Left kidney (tissue), 8 donors: ENCODE measurements at places on chromosomes 1 and 21. TPM values are rescaled to one million over a fixed set of nuclear protein-coding genes. Genes with fewer than 3 reads are reported as not detected.

The LYPLAL1 gene
- polyA plus RNA-seq: 62.3 TPM

The CBR1 gene
- 57.6 TPM for polyA plus RNA-seq

The EFCAB14 gene
- 109 TPM for polyA plus RNA-seq

The SPRR1A gene
- not detected for polyA plus RNA-seq

The LINGO4 gene
- not detected for polyA plus RNA-seq

The CFAP126 gene
- polyA plus RNA-seq: 15.2 TPM

The TEDDM1 gene
- polyA plus RNA-seq: 0.20 TPM

The PRKAB2 gene
- polyA plus RNA-seq: 28.7 TPM

The VASH2 gene
- polyA plus RNA-seq: 27.2 TPM

The PDC gene
- polyA plus RNA-seq: 0.35 TPM

The NUF2 gene
- polyA plus RNA-seq: 45.3 TPM

DNA sequence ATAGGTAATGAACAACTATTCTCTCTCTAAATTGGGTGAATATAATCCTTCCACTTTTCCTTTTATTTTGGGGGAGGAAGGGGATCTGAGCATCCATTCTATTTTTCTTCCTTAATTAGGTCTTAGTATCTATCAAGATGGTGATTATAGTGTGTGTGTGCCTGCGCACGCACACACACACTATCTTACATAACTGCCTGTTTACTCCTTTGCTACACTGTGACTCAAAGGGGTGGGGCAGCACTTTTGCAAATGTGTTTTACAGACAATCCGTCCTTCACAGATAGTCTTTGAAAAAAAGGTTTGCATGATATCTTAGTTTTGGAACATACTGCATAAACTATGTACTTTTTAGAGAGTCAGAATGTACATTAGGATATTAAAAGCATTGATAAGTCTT, 191.5 kb downstream of the SDCCAG8 start:
- DNase-seq: no peak

- no peak for DNase-seq
These were observed 6.3 kb downstream of the EXTL1 start for GRCh38 chr1:26027716-26028489.

DNA sequence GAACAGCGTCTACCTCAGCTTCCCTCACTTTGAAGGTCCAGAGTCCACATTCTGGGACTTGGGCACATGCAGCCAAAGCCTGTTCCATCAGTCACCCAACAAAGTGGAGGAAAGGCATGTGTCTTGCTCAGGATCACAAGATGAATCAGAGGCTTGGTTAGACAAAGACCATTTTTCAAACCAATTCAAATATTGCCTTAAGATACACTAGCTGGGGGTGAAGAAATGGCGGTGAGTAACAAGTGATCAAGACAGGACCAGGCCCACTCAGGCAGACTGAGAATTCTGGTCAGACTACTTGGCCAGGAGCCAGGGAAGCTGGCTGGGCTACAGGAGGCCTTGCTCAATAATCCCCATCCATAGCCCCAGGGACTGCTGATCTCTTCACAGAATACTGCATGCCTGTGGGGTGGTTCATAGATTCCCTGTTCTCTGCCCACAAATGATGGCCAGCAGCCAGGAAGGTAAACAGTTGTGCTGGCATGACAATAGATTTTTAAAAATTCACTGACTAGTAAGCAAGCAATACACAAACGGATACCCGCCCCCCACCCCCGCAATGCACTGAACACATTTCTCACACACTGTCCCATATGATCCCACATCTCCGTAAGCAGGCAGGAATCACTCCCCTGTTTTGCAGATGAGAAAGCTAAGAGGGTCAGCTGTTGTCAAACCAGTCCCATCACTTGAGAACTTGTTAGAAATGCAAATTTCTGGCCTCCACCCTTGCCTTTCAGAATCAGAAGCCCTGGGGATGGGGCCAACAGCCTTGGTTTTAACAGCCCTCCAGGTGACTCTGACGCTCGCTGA, 27.2 kb downstream of the ERI3 start:
- no peak for DNase-seq

- no peak for DNase-seq
These were observed 251.8 kb upstream of the USP24 start for GRCh38 chr1:55466921-55467320.

DNA sequence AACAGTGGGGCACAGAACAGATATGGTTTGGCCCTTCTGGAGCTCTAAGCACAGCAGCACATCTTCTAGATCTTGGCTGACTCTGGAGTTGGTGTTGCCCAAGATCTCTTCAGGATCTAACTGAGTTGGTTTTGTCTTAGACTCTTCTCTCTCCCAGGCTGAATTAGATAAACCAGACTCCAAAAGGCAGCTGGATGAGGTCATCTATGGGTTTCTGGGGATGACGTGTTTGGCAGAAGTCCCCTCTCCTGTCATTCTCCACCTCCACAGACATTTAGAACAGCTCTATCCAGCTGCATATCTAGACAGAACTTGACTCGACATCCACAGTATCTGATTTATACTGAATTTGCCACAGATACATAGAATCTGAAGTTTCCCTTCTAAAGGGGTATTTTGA, 75.3 kb downstream of the ST6GALNAC5 start:
- no peak for DNase-seq

DNA sequence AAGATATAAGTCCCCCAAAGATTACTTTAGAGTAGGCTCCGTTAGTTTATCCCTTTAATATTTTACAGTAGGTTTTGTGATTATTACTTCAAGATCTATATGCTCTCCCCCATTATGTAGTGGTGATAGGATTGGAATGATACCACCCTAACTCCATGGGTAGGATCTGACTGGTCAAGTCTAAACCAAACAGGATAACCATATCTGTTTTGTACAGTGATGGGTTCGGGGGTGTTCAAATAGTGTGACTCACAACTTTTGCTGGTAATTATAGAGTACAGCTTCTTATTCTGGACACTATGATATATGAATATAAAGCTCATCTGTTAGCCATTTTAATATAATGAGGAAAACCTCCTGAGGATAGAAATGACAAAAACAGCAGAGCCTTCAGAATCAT, 85.8 kb upstream of the GFI1 start:
- no peak for DNase-seq

DNA sequence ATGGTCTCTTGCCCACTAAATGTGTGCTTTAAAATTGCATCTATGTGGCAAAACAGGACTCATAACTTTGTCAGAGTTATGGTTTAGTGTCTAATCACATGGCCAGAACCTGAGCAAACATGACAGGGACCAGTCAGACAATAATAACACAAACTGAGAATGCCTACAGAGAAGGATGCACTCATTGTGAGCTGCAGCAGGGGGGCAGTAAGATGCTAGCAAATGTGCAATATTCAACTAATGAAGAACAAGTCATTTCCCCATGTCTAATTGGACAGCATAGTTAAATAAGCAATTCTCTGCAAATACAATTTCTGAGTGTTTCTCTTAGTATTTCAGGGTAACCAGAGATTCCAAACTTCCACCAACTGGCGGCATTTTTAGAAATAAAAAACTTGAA, 30.8 kb downstream of the SPAG17 start:
- DNase-seq: no peak

GRCh38 chr1:25858906-25859789, at the start of gene AUNIP:
Gene AUNIP (minus strand): TSS chr1:25859457. CDS start chr1:25859357, 100 bp downstream.
- DNase-seq: peak; percentile 86

DNA sequence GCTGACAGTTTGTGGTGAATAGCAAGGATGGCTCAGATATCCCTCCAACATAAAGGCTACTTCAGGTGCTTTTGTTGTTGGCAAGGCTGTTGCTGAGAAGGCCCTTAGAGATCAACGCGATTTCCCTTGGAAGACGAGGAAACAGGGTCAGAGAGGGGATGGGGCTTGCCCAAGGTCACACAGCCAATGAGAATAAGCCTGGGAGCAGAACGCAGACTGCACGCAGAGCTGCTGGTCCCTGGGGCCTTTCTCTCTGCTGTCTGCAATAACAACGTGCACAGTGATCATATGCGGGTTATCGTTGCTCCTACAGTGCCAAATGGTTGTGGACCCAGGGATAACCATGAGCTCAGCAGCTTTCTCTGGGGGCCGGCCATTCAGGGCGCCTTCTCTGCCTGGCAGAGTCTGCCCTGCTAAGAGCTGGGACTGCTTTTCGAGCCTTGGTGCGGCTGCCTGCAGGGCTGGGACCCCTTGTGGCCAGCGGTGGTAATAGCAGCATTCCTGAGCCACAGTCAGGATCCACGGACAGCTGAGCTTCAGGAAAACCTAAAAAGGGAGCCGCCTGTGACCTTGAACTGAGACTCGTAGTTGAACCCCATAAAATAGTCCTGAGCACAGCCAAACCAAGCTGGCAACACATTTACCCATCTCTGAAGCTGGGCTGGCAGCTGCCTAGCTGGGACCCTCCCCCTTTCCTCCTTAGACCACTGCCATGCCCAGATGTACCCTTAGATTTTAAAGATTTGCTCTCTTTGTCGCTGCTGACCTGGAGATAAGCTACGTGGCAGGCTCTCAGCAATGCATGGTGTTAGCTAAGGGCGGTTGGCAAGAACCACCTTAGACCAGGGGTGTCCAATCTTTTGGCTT, 39.8 kb downstream of the HTR6 start:
- peak; percentile 58 for DNase-seq

GRCh38 chr1:110211496-110212168, 1.5 kb downstream of the KCNC4 start:
- DNase-seq: no peak

GRCh38 chr21:40546647-40547046, 300.3 kb downstream of the DSCAM start:
- no peak for DNase-seq

GRCh38 chr1:243991650-243992049, 59.4 kb upstream of the ZBTB18 start:
- no peak for DNase-seq

GRCh38 chr21:26120828-26121227, 49.7 kb downstream of the APP start:
- no peak for DNase-seq

DNA sequence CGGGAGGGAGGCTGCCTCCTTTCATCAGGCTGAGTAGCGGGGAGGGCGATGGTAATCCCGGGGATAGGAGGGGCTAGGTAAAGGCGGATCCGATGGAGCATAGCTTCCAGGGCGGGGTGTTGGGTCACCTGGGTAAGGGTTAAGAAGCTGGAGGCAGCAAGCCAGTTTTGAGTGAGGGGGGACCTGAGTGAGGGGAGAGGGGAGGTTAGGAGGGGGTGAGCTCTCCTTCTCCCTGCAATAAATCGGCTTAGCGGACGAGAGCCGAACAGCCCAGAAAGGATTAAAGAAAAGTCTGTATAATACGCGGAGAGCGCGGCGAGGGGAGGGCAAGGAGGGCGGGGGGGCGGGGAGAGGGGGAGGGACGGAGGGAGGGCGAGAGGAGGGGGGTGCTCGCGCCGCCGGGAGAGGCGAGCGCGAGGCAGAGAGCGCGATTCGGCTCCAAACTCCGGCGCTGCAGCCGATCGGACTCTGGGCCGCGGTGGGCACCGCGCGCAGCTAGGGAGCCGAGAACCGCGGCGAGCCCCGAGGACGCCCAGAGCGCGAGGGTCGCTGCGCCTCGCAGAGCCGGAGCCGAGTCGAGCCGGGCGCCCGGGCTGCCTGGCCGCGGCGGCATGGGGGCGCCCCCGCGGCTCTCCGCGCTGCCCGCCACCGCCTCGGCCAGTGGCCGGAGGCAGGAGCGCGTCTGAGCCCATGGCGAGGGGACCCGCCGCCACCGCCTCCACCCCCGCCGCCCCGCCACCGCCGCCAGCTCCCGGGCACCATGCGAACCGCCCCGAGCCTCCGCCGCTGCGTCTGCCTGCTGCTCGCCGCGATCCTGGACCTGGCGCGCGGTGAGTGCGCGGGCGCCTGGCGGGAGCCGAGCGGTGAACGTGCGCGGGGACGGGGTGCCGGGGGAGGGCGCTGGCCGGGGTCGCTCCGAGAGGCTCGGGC, at the start of gene IGSF21:
Gene IGSF21, plus strand, starts transcription at position 430 of the 930 bp plus-strand sequence. Its CDS starts 331 bp downstream, at position 761.
- no peak for DNase-seq

GRCh38 chr1:43766818-43767525, 59.6 kb downstream of the ST3GAL3 start:
- DNase-seq: no peak

DNA sequence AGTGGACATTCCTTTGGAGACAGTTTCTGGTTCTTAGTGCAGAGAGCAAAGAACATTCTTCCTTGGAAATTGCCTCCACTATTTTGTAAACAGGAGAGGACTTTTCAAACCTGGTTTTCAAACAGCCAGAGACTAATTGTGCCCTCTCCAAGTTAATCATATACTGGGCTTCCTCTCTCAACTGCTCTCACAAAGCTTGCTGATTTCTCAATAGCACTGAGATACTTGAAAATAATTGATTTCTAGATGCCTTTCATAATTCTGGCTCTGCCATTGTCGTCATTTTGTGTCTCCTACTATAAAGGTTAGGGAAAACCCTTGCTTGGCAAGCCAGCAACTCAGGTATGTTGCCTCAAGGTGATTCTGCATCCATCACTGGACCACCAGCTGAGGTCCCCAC, 56.0 kb downstream of the KCNJ15 start:
- DNase-seq: no peak

GRCh38 chr1:161238039-161238473, at the start of gene NR1I3:
Gene NR1I3 (minus strand): TSS chr1:161238203. CDS start chr1:161236565, 1,638 bp downstream.
- no peak for DNase-seq

DNA sequence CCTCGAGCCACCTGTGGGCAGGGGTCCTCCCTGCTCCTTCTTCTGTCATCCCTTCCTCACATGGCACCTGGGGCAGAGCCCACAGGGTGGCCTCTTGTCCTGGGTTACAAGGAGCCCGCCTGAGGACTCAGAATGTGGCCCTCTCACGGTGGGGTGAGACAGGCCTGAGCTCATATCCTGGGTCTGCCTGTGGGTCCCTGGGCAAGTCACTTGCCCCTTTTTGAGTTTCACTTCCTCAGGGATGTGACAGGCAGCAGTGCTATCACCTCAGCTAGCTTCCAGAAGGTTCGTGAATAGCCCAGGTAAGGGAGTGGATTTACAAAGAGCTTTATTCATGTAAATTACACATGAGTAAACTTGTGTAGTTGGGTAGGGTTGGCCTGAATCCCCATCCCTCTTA, 33.5 kb downstream of the HTR6 start:
- no peak for DNase-seq

- no peak for DNase-seq
These were observed 905 bp downstream of the LIX1L start for GRCh38 chr1:145956781-145957442.

GRCh38 chr21:42665026-42665425, 11.6 kb downstream of the PDE9A start:
- no peak for DNase-seq

- no peak for DNase-seq
These were observed 6.9 kb upstream of the TNNT2 start for GRCh38 chr1:201384406-201384782.

DNA sequence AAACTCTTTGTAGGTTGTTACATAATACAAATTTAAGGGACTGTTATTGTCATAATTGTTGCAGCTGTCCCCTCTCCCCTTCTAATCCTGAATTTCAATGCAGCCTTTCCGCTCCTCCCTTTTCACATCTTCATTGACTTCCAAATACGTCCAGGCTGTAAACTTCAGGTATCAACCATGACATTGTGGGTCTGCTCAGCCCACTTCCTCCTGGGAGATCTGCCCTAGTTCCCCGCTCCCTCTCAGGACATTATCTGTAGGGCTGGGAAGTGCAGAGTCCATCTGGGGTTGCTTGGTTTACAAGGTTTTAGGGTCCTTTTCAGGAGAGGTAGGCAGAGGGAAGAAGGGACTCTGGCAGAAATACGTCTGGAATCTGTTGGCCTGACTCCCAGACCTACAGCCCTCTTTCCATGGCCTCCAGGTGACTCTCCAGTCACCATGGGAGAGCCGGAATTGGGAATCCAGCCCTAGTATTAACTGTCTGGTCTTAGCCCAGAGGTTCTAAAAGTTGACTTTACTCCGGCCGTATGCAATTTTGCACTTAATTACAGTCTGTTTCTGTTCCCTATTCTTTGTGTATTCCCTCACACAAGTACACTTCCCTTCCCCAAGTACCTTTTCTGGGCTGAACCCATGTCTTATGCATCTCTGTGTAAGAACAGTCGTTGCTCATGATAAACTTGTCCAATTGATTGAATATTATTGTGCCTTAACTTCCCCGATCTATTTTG, 4.7 kb upstream of the DENND2D start:
- DNase-seq: no peak
